ENCODE measurements at places on chromosomes 2 and 18.

DNA sequence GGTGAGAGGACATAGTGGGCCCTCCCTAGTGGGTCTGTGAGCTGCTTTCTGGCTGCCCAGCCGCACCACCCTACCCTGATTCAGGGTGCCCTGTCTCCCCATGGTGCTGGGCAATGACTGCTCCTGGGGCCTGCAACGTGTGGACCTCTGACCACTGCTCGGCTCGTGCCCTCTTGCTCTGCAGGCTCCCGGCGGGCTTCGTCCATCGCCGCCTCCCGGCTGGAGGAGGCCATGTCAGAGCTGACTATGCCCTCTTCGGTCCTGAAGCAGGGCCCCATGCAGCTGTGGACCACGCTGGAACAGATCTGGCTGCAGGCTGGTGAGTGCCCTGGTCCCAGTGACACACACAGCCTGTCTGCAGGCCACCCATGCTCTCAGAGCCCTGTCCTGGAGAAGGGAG is 103.5 kb downstream of the STPG4 start:
- no peak for DNase-seq

- peak; percentile 23 for DNase-seq
Observed at GRCh38 chr2:18378020-18378653, 182.3 kb downstream of the RDH14 start.

DNA sequence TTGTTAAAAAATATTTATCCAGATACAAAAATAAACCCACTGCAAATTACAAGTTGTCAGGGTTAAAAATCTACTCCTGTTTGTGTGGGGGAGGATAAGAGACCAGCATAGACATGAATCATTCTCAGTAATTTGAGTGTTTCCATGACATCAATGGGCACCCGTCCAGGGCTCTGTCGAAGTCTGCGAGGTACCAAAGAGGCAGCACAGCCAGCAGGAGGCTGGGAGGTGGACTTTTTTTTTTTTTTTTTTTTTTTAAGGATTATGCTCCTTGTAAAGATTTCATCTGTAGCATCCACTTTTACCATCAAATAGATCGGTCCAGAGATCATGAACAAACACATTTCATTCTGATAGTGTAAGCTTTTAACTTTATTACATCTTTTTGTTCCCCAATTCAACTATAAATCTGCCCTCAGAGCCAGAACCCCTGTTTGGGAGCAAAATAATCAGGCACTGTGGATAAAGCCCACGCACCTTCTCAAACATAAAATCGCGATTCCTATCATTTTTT is 182.0 kb downstream of the TCF4 start:
- peak; percentile 92 for DNase-seq

DNA sequence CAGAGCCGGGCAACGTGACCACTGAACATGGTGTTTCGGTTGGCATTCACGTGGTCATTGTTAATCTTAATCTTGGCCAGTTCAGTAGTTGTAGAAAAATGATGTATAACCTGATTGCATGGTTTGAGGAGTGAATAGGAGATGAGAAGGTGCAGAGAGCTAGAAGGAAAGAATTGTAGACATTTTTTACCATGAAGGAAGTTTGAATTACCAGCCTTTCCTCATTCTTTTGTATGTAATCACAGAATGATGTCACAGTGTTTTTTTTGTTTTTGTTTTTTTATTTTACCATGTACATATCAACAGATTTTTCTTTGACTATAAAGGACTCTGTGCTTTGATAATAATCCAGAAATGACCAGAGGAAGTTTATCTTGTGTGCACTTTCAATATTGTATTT is 126.3 kb downstream of the LTBP1 start:
- no peak for DNase-seq

GRCh38 chr2:85390941-85391669 is 19.1 kb downstream of the CAPG start:
- DNase-seq, result no peak

DNA sequence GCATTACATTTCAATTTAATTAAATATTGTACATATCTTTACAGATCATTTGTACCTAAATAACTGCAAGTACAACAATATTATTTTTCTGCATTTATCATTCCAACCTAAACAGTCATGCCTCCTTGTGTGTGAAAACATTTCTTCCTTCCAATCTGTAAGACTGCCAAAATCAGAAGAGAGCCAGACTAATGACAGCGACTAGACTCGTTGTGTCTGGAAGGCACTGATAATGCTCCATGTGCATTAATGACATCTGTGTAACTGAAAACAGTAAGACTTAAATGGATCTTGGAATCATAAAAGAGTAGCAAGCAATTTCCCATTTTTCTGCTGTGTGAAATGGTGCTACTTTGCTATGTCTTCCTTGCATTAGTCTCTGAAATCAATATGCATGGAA is 278.0 kb upstream of the DSEL start:
- no peak for DNase-seq
